ENCODE measurements at places on chromosomes 5 and 9.

GRCh38 chr9:137411645-137412380, 11.1 kb downstream of the EXD3 start:
- DNase-seq, result peak; percentile 51

- DNase-seq, result no peak
These were observed 149.7 kb downstream of the ATP10B start for GRCh38 chr5:160702311-160702803.

GRCh38 chr9:34179213-34180136, 632 bp downstream of the UBAP1 start:
- no peak for DNase-seq

DNA sequence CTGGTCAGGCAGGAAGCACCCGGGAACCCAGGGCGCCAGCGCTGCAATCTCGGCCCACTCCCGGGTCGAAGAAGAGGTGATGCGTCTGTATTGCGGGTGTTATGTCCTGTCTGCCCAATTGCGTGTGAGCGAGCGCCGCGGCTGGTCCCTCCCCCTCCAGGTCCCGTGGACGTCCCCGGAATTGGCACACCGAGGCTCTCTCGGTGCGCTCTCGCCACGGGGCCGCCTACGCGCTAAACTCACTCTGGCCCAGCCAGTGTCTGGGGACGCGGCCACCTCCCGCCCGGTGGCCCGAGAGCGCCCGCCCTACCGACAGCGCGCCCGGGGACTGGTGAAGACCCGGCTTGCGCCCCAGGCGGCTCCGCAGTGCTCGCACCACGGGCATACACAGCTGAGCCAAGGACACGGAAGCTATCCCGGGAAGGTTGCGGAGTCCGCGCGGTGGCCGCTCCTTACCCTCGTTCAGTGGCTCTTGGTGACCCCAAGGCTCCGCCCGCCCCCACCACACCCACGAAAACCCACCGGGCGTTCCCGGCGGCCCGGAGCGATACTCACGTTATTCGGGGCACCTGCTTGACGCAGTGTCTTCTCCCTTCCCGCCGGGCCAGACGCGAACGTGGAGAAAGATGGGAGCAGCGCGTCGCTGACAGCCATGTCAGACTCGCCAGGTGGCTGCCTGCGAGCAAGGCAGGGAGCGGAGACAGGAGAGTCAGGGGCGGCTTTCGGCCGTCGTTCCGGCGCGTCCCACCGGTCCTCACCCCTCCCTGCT, 1.0 kb downstream of the KLF4 start:
- no peak for DNase-seq

Measured in stimulated activated CD8-positive, alpha-beta memory T cell treated with anti-CD3 and anti-CD28 coated beads, Interleukin-2, amount 100 ng/mL, for 48 hours (primary cell).